ENCODE measurements at places on chromosomes 12 and 14.

GRCh38 chr12:133130808-133131128 is 341 bp downstream of the ZNF10 start:
- peak overlapping the region; percentile 96 for H3K27ac ChIP-seq
- H3K27me3 ChIP-seq, result no peaks in the 10 kb centered on the region
- H3K4me1 ChIP-seq, result peaks cover 16% of the 10 kb centered on the region
- peaks cover 57% of the 10 kb centered on the region for H3K36me3 ChIP-seq
- peak; percentile 32 for DNase-seq
- H3K4me3 ChIP-seq, result peak overlapping the region; percentile 67

DNA sequence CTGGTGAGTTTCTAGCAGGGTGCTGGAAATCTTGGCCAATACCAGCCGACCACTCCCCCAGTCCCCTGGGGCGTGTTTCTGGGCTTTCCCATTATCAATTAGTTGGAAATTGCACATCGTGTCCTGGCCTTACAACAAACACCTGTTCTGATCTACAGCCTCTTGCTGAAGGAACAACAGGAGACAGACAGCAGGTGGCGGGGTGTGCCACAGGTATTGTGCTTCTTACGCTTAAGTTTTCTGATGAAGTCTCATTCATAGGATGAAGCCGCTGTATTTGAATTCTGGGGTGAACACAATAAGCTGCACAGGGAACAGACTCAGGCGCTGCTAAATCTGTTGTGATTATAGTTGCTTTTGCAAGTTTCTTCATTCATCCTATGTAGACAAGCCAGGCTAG is 703 bp downstream of the HIGD1C start:
- no peak for DNase-seq
- no peak overlapping the region for H3K4me3 ChIP-seq
- no peaks in the 10 kb centered on the region for H3K4me1 ChIP-seq
- H3K27ac ChIP-seq, result no peak overlapping the region
- no peaks in the 10 kb centered on the region for H3K27me3 ChIP-seq
- no peaks in the 10 kb centered on the region for H3K36me3 ChIP-seq

DNA sequence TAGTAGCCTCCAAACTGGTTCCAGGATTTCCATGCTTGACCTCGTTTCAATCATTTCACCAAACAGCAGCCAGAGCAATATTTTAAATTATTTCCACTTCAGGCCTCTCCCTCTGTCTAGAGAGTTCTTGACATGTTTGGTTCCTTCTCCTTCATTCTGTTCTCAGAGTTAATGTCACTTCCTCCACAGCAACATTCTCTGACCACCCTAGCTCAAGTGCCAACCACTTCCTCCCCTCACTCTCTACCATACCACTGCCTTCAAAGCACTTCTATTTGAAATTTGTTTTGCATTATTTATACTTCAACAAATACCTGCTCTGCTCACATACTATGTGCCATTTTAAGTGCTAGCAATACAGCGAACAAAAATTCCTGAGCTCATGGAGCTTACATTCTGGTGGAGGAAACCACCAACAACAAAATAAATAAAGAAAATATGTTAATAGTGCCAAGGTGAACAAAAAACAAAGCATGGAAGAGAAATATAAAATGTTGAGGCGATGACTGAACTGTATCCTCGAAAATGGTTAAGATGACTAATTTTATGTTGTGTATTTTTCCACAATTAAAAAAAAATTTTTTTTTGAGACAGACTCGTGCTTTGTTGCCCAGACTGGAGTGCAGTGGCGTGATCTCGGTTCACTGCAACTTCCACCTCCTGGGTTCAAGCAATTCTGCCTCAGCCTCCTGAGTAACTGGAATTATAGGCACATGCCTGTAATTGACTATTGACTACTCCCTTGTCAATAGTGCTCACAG is 17.3 kb downstream of the BAZ1A start:
- H3K4me1 ChIP-seq, result peaks cover 4% of the 10 kb centered on the region
- peaks cover 4% of the 10 kb centered on the region for H3K36me3 ChIP-seq
- H3K4me3 ChIP-seq, result no peak overlapping the region
- peak; percentile 28 for DNase-seq
- no peaks in the 10 kb centered on the region for H3K27me3 ChIP-seq
- H3K27ac ChIP-seq, result no peak overlapping the region

- H3K36me3 ChIP-seq, result no peaks in the 10 kb centered on the region
- H3K4me3 ChIP-seq, result no peak overlapping the region
- no peak overlapping the region for H3K27ac ChIP-seq
- DNase-seq, result no peak
Observed at GRCh38 chr12:115450017-115450416, 766.0 kb upstream of the TBX3 start.

GRCh38 chr12:127178463-127178862 is 1088.5 kb upstream of the TMEM132C start:
- H3K36me3 ChIP-seq, result no peaks in the 10 kb centered on the region
- H3K27ac ChIP-seq, result no peak overlapping the region
- DNase-seq, result no peak
- no peaks in the 10 kb centered on the region for H3K27me3 ChIP-seq

GRCh38 chr14:33764876-33765650 is 185.8 kb downstream of the EGLN3 start:
- H3K36me3 ChIP-seq, result no peaks in the 10 kb centered on the region
- H3K27ac ChIP-seq, result no peak overlapping the region
- H3K4me1 ChIP-seq, result peaks cover 9% of the 10 kb centered on the region
- H3K4me3 ChIP-seq, result no peak overlapping the region
- no peak for DNase-seq
- no peaks in the 10 kb centered on the region for H3K27me3 ChIP-seq

DNA sequence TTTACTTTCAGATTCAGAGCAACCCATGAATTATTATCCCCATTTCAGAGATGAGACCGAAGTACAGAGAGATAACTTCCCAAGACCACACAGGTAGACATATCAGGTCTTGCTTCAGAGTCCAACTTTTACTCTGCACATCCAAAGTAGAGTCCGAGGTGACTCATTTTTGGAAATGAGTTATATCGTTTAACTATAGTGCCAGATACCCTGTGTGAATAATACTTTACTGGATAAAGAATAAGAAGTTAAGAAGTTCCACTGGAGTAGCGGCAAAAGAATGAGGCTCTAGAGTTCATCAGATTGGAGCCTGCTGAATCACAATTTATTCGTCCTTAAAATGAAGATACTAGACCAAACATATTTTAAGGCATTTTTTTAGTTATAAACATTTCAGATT is 124.7 kb downstream of the EPS8 start:
- no peaks in the 10 kb centered on the region for H3K4me1 ChIP-seq
- no peaks in the 10 kb centered on the region for H3K27me3 ChIP-seq
- no peaks in the 10 kb centered on the region for H3K36me3 ChIP-seq
- no peak overlapping the region for H3K27ac ChIP-seq

GRCh38 chr14:92549105-92549858 is 35.7 kb downstream of the RIN3 start:
- no peaks in the 10 kb centered on the region for H3K27me3 ChIP-seq
- no peak for DNase-seq
- no peak overlapping the region for H3K4me3 ChIP-seq
- H3K4me1 ChIP-seq, result peaks cover 33% of the 10 kb centered on the region

GRCh38 chr12:51873251-51873994 is 14.5 kb upstream of the ANKRD33 start:
- H3K4me1 ChIP-seq, result peaks cover 17% of the 10 kb centered on the region
- H3K27ac ChIP-seq, result no peak overlapping the region
- H3K27me3 ChIP-seq, result no peaks in the 10 kb centered on the region
- no peaks in the 10 kb centered on the region for H3K36me3 ChIP-seq
- DNase-seq, result no peak
- H3K4me3 ChIP-seq, result no peak overlapping the region

GRCh38 chr12:40775661-40776060 is 83.4 kb downstream of the CNTN1 start:
- DNase-seq, result no peak
- H3K4me3 ChIP-seq, result no peak overlapping the region
- H3K36me3 ChIP-seq, result no peaks in the 10 kb centered on the region

- peak; percentile 60 for DNase-seq
- peak overlapping the region; percentile 33 for H3K4me3 ChIP-seq
- H3K27ac ChIP-seq, result peak overlapping the region; percentile 100
- H3K27me3 ChIP-seq, result no peaks in the 10 kb centered on the region
Observed at GRCh38 chr12:124917841-124918621, 3.6 kb upstream of the UBC start.

DNA sequence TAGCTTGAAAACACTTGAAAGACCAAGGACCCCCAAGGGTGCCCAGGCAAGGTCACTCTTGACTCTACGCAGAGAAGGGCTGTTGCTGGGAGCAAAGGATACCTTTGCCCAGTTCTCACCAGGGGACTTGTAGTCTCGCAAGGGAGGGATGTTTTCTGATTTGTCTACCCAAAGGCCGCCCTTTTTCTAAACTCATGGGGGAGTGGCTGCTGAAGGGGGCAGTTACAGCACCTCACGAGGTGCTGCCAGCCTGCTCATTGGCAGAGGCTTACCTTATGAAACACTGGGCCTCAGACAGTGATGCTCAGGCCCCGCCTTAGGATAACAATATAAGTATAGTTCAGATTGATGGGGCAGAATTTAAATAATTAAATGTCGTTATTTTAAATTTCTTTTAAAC is 107.0 kb downstream of the ETV6 start:
- H3K4me1 ChIP-seq, result peaks cover 33% of the 10 kb centered on the region
- no peaks in the 10 kb centered on the region for H3K27me3 ChIP-seq
- H3K27ac ChIP-seq, result peak overlapping the region; percentile 81
- H3K4me3 ChIP-seq, result no peak overlapping the region

Measured in stomach (tissue), 19 donors.